ENCODE measurements at places on chromosomes 4 and X. TPM values are rescaled to one million over a fixed set of nuclear protein-coding genes. Genes with fewer than 3 reads are reported as not detected.

DNA sequence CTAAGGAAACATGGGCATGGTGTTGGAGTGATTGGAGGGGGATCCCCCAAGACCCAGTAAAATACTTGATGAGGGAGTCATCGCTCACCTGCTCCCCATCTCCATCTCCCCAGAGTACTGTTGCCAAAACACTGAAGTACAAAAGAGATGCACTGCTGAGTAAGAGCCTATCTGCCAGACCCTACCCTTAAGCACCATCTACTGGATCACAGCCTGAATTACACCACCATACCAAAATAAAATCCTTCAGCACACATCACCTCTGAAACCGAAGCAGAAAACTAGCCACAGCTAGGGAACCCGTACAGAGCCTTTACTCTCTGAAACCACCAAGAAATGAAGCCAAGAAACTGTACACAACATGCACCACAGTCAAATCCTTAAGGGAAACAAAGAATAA is 466.3 kb upstream of the ACTRT1 start:
- no peak for DNase-seq

DNA sequence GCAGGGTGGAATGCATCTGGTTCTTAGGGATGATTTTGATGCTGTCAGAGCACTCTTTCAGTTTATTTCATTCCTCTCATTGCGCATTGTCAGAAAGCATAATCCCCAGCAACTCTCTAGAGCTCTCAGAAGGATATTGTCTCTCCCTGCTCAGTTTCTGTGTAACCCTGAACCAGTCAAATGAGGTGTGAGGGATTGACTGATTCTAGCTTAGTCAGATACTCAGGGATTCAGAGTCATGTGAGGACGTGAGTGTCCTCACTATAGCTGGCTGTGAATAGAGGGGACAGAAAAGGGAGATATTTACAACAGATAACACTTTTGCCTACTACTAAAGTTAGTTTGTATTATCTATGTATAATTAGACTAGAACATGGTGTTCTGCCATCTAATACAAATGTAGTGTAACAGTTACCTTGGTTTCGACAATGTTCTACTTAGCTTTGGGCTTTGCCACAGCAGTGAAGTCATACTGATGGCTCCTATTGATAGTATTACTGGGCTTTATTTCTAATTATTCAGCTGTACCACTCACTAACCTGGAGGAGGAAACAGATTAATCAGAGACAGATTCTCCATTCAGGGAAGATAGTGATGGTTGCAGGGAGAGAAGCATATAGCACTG is 19.5 kb downstream of the AP1AR start:
- no peak for DNase-seq

GRCh38 chrX:29947225-29947624 is 268.1 kb upstream of the MAGEB2 start:
- no peak for DNase-seq

DNA sequence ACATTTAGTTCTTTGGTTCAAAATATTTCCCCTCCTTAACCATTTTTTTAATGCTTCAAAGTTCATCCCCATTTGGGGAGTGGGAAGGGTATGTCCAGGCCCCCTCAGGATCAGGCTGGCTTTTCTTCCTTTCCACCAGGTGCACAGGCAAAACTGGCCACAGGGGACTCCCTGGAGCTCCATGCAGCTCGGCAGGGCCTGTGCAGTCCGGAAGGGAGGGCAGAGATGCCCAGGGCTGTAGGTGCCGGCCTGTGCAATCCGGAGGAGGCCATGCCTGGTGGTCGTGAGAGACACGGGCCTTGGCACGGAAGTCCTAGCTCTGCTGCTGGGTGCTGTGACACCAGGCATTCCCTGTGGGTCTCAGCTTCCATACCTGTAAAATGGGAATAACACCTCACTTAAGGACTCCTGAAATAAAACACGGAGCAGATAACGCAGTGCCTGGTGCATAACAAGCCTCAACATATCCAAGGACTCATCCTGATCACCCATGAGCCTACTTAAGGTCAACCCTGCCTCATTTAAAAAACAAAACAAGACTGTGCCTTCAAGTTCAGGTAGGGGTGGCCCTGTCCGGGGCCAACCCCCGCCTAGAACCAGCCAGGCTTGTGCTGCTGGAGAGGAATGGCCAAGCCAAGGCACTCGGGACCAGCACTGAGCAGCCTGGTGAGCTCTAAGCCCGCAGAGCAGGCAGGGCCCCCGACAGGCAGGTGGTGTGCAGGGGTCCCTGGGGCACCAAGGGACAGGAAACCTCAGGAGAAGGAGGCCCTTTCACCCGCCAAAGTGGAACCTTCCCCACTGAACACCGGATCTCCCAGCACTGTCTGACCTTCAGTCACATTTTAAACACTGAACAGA is 21.2 kb upstream of the CYP4V2 start:
- no peak for DNase-seq

DNA sequence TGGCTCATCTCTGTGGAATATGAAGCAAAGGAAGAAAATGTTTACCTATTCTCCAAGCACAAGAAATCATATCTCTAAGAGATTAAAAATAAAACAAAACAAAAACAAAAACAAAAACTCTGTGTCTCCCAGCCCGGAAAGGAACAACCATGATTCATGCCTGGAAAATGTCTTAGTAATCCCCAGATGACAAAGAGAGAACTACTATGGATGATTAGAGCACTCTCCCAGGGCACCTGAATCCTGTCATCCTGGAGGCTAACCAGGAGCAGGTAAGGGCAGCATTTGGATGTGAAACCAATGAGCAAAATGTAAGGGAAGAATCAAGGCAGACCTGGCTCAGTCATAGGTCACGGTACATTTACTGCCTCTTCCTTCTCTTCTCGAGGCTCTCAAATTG is 1.7 kb upstream of the AKAP4 start:
- DNase-seq: no peak

- peak; percentile 82 for DNase-seq
Observed at GRCh38 chr4:152243896-152244595, 291.8 kb downstream of the FBXW7 start.

- DNase-seq: no peak
Observed at GRCh38 chr4:99894998-99895397, 771 bp upstream of the LAMTOR3 start.

DNA sequence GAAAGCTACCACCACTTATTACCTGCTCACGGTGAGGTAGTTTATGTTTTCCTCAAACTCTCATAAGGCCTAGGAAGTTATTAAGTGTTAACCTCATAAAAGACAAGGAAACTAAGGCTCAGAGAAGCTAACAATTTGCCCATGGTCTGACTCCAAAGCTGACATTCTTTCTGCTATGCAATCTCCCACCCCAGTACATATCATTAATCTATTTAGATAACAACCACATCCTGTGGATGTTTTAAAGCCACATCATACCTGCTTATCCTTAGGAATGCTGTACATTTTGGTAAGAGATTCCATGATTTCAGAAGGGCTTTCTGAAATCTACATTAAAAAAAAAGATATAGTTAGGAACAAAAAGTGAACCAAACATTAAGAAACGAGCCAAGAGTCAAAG is 55.4 kb downstream of the HUWE1 start:
- DNase-seq: no peak

GRCh38 chr4:683982-684622 is 4.8 kb downstream of the SLC49A3 start:
- no peak for DNase-seq

- no peak for DNase-seq
Observed at GRCh38 chr4:125590158-125590557, 275.4 kb downstream of the FAT4 start.

The RHOXF2B gene
- total RNA-seq: not detected

The FAM47B gene
- total RNA-seq: not detected

The AMBN gene
- not detected for total RNA-seq

The TMPRSS11D gene
- not detected for total RNA-seq

The AR gene
- 9.1 TPM for total RNA-seq

The F9 gene
- not detected for total RNA-seq
